CD8-positive, alpha-beta memory T cell (primary cell): ENCODE measurements at places on chromosomes 1 and 21. TPM values are rescaled to one million over a fixed set of nuclear protein-coding genes. Genes with fewer than 3 reads are reported as not detected.

- DNase-seq: no peak
Measured at GRCh38 chr1:188070848-188071247, 1242.1 kb downstream of the PLA2G4A start.

- no peak for DNase-seq
Measured at GRCh38 chr21:16751695-16752474, 761.0 kb upstream of the CXADR start.

- no peak for DNase-seq
Measured at GRCh38 chr1:94092210-94092613, 28.7 kb downstream of the ABCA4 start.

DNA sequence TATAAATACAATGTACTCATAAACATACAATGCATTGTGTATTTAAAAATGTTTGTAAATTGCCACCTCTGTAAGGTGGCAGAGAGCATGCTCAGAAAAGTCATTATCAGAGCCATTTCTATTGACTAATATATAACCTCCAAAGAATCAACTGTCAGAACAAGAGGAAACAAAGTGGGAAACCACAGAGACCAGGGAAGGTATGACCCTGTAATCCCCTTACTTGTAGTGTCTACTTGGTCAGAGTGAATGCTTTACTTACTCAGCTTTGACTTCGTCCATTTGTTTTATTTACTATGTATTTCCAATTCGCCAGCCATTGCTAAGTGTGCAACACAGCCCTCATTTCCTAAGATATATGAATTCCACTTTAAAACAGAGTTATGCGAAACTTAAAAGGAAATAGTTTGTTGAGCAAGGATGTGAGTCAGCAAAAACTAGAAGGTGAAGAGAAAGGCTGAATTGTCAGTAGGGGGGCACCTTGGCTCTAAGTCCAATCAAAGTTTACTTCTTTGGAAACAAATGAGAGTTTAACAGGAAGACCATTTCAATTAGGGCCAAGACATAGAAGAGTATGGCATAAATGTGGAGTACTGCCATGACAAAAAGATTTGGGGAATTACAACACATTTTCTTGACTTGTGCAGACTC lies 671.7 kb upstream of the PTBP2 start:
- no peak for DNase-seq

DNA sequence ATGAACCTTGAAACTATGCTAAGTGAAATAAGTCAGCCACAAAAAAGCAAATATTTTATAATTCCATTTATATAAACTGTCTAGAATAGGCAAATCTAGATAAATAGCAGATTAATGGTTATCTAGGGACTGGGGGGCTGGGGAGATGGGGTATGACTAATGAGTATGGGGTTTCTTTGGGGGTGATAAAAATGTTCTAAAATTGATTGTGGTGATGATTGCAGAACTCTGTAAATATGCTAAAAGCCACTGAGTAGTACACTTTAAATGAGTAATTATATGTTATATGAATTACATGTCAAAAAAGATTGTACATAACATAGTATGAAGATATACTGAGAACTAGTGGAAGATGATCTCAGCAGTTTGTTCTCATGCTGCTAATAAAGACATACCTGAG lies 675.0 kb downstream of the KIF26B start:
- DNase-seq: no peak

- DNase-seq: no peak
Measured at GRCh38 chr1:170273291-170274130, 127.8 kb downstream of the NTMT2 start.

DNA sequence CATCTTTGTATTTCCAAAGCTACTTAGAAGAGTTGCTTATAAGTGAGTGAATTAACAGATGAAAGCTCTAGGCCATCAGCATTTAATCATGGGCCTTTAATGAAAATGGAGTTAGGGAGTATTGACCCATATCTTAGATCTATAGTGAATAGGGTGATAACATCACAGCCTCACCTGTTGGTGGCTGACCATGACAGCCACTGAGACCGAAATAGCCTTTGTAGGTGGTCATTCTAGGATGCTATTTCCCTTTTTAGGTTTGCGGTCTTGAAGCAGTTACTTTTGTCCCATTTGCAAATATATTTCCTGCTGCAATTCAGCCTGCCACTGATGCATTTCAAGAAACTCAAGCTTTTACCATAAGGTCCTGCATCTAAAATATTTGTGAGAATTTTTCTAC lies 410.1 kb upstream of the LYPLAL1 start:
- DNase-seq: no peak

CFHR1 gene
- total RNA-seq: not detected

MAN1C1 gene
- 3.6 TPM for total RNA-seq

MTARC1 gene
- total RNA-seq: not detected
